ENCODE measurements at places on chromosomes 13 and 19.

GRCh38 chr13:32748305-32748704 is 162.1 kb downstream of the PDS5B start:
- DNase-seq: no peak

GRCh38 chr19:19405971-19406877 is 749 bp downstream of the GATAD2A start:
- peak; percentile 27 for DNase-seq

DNA sequence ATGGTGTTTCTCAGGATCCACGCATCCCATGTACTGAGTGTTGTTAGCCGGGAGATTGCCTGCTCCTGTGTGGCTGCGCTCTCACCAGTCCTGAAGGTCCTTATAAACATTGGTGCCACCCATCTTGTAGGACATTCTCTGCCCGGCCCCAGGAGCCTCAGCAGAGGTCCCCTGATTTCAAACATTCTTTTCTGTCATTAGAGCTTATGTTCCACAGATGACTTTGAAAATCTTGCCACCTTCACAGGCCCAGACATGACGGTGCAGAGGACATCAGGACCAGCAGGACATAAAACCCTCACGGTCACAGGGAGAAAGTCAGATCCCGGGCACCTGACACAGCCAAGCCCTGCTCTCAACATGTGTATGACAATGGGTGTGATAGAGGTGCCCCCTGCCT is 33.2 kb upstream of the PEPD start:
- DNase-seq: no peak

DNA sequence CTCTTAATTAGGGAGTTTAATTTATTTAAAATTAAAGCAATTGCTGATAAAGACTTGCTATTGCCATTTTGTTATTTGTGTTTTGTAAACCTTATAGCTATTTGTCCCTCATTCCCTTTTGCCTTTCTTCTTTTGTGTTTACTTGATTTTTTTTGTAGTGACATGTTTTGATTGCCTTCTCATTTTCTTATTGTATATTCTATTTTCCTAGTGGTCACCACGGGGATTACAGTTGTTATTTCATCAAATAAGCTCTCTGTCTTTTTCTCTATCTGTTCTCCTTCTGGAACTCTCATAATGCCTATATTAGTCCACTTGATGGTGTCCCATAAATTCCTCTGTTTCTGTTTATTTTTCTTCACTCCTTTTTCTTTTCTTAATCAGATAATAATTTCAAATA is 64.4 kb upstream of the FRY start:
- no peak for DNase-seq

GRCh38 chr13:30819136-30819888 is 84.0 kb downstream of the ALOX5AP start:
- no peak for DNase-seq

GRCh38 chr13:105552078-105552477 is 983.4 kb downstream of the EFNB2 start:
- DNase-seq: no peak

GRCh38 chr19:30159636-30160035 is 212.5 kb upstream of the ZNF536 start:
- no peak for DNase-seq

- DNase-seq: no peak
These were observed 137.6 kb upstream of the SPACA7 start for GRCh38 chr13:112238436-112238995.
